ENCODE measurements at places on chromosomes 3 and 15. TPM values are rescaled to one million over a fixed set of nuclear protein-coding genes. Genes with fewer than 3 reads are reported as not detected.

GRCh38 chr15:63381301-63382204 is at the start of gene CA12:
Gene CA12, minus strand, starts transcription at chr15:63381846. Its CDS starts 126 bp downstream, at chr15:63381720.
- peak within 1 kb of the TSS; percentile 72 for H3K27ac ChIP-seq
- no peaks in the 10 kb centered on the region for H3K27me3 ChIP-seq
- DNase-seq: no peak

GRCh38 chr3:179991883-179992282 is 44.9 kb downstream of the PEX5L start:
- H3K27ac ChIP-seq: no peak overlapping the region
- DNase-seq: no peak
- no peak overlapping the region for H3K4me3 ChIP-seq
- H3K4me1 ChIP-seq: no peaks in the 10 kb centered on the region

DNA sequence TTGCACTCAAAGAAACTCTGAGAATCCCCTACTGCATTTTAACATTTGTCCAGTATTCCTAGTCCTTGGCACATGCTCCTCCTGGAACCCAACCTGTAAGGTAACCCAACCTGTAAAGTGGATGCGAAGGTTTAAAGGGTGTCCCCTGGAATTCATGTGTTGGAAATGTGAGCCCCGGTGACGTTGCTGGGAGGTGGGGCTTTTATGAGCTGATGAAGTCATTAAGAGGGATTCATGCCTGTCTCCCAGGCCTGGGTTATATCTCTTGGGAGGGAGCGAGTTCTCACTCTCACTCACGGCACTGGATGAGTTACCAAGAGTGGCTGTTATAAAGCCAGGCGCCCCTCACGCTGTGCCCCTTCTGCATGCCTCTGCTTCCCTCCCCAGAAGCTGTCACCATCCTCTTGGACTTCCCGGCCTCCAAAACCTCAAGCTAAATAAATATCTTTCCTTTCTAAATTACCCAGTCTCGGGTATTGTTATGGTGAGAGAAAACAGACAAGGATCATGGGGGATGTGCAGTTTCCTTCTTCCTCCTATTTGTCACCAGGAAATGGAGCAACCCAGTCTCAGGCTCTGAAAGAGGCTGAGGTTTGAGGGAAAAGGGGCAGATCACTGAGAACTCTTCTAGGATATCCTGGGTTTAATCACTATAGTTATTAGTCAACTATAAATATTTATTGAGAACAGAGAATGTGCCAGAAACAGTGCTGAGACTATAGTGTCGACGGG is 7.6 kb downstream of the XXYLT1 start:
- H3K4me3 ChIP-seq: no peak overlapping the region
- H3K27ac ChIP-seq: no peak overlapping the region
- no peak for DNase-seq

The LARP6 gene
- total RNA-seq: 36.3 TPM

DNA sequence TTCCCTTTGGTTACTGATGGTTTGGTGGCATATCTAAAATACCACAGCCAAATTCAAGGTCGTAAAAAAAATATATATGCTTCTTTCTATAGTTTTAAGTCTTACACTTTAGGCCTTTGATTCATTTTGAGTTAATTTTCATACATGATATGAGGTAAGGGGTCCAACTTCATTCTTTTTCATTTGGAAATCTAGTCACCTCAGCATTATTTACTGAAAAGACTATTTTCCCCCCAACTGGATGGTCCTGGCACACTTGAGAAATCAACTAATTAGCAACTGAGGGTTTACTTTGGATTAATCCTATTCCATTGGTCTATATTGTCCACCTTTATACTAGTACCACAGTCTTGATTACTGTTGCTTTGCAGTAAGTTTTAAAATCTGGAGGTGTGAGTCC is 26.2 kb downstream of the RHOA start:
- no peaks in the 10 kb centered on the region for H3K27me3 ChIP-seq
- peaks cover 71% of the 10 kb centered on the region for H3K4me1 ChIP-seq
- no peak overlapping the region for H3K4me3 ChIP-seq

The SIDT1 gene
- 1.2 TPM for total RNA-seq

- DNase-seq: no peak
- peak overlapping the region; percentile 92 for H3K27ac ChIP-seq
- no peaks in the 10 kb centered on the region for H3K27me3 ChIP-seq
These were observed 985 bp downstream of the VPS13C start for GRCh38 chr15:62059108-62059815.

- no peak overlapping the region for H3K4me3 ChIP-seq
- no peaks in the 10 kb centered on the region for H3K4me1 ChIP-seq
- no peak overlapping the region for H3K27ac ChIP-seq
- DNase-seq: no peak
These were observed 22.3 kb downstream of the NKIRAS1 start for GRCh38 chr3:23894254-23895061.

The SLC35A5 gene
- 24.5 TPM for total RNA-seq

GRCh38 chr3:195208631-195209030 is 62.3 kb downstream of the XXYLT1 start:
- H3K36me3 ChIP-seq: no peaks in the 10 kb centered on the region
- H3K27me3 ChIP-seq: no peaks in the 10 kb centered on the region
- peaks cover 39% of the 10 kb centered on the region for H3K4me1 ChIP-seq
- H3K27ac ChIP-seq: peak overlapping the region; percentile 90
- peak; percentile 24 for DNase-seq
- H3K4me3 ChIP-seq: no peak overlapping the region

The WDR72 gene
- not detected for total RNA-seq

DNA sequence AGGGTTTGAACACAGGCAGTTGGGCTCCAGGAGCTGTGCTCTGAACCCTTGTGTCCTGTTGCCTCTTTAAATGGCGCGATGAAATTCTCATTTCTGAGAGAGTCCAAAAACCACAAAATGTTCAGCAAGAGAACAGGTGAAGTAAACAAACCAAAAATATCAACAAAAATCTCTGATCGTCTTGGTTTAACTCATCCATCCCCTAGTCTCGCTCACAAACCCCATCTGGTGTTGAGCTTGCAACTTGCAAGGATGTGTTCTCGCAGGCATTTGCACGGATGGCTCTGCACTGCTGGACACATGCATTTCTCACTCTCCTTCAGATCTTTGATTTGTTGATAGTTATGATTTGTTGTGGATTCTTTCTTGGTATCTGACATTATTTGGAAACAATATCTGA is 31.1 kb downstream of the FAH start:
- H3K27ac ChIP-seq: no peak overlapping the region
- H3K27me3 ChIP-seq: no peaks in the 10 kb centered on the region
- H3K36me3 ChIP-seq: peaks cover 74% of the 10 kb centered on the region
- H3K4me1 ChIP-seq: no peaks in the 10 kb centered on the region

The ATP13A5 gene
- not detected for total RNA-seq

- H3K4me3 ChIP-seq: no peak overlapping the region
- H3K27ac ChIP-seq: no peak overlapping the region
- H3K36me3 ChIP-seq: no peaks in the 10 kb centered on the region
- no peak for DNase-seq
These were observed 4.9 kb downstream of the SLC12A6 start for GRCh38 chr15:34332553-34333120.

The CYP8B1 gene
- total RNA-seq: not detected

The DNAJB11 gene
- total RNA-seq: 23.7 TPM

DNA sequence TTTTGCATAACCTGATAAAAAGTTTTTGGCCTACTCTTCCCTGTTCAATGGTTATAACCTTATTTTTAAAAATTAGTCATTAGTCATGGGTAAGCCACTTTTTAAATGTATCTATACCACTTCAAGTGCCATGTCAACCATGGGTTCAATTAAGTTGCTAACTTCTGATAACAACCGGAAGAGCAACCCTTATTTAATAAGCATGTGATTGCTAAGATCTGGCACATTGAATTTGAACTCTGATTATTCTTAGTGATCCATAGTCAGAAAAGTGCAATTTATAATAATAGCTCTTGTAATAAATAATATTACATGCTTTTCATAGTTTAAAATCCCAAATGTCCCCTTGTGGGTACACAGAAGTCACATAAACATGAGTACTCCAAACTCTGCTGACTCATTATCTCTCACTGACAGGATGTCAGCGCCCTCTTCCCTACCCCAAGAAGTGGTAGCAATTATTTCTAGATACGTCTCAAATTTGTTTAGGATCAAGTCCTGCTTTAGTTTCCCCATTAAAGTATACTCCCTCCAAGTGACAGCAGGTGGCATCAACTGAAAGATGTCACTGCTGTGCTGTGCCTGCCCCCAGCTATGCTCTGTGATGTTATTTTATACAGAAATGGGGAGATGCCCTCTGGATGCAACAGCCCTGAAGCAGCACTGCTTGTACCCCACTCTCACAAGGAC is 18.6 kb downstream of the SAMD7 start:
- no peak overlapping the region for H3K27ac ChIP-seq
- no peaks in the 10 kb centered on the region for H3K36me3 ChIP-seq
- peaks cover 12% of the 10 kb centered on the region for H3K27me3 ChIP-seq

GRCh38 chr3:128432301-128432970 is 34.3 kb downstream of the DNAJB8 start:
- H3K27me3 ChIP-seq: peaks cover 30% of the 10 kb centered on the region
- H3K27ac ChIP-seq: no peak overlapping the region
- no peak for DNase-seq
- no peaks in the 10 kb centered on the region for H3K36me3 ChIP-seq

- DNase-seq: no peak
- H3K27me3 ChIP-seq: no peaks in the 10 kb centered on the region
- no peak overlapping the region for H3K4me3 ChIP-seq
These were observed 33.8 kb upstream of the TFRC start for GRCh38 chr3:196115678-196116083.

DNA sequence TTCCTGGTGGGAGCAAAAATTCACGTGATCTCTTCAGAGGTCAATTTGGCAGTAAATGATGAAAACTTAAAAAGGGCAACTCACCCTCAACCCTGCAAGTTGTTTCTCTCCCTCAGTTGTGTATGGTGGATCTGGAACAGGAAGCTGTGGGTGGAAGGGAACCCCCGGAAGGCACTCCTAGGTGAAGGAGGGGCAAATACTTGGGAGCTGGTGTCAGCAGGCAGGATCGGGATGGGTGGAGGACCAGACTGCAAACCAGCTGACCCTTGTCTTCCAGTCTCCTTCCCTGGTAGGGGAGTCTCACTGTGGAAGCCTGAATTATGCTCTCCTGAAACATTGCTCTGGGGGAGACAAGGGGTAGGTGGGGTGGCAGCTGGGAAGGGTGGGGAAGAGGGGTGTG is 33.5 kb downstream of the PRR23E start:
- H3K27ac ChIP-seq: no peak overlapping the region
- no peaks in the 10 kb centered on the region for H3K4me1 ChIP-seq
- H3K4me3 ChIP-seq: no peak overlapping the region
- no peaks in the 10 kb centered on the region for H3K27me3 ChIP-seq

The LNP1 gene
- total RNA-seq: 1.8 TPM
